ENCODE measurements at places on chromosomes 5 and 9.

GRCh38 chr5:31449962-31450361 lies 81.9 kb downstream of the DROSHA start:
- no peak for DNase-seq

DNA sequence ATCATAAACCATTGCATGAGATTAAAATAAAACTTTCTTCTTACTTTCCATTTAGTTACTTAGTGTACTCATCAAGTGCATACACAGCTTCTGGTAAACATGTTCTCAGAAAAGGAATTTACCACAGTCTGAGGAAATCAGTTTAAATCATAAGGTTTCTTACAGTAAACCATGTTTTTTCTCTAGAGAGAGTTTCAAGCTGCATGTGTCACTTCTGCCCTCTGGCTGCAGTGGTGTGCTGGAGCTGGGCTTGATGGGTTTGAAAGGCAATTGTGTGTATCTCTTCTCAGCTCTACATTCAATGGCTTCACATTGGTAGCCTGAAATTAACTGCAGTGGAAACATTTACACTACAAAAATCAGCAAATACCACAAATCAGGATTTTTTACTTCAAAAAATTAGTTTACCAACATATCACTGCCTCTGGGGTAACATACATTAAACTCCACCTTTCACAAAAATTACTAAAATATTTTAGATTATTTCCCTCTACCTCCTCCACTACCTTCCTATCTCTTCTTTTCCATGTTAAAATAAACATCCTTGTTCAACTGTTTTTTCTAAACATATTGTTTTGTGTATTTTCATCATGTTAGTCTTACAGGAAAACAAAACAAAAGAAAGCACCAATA lies 414.3 kb downstream of the ANXA1 start:
- no peak for DNase-seq

DNA sequence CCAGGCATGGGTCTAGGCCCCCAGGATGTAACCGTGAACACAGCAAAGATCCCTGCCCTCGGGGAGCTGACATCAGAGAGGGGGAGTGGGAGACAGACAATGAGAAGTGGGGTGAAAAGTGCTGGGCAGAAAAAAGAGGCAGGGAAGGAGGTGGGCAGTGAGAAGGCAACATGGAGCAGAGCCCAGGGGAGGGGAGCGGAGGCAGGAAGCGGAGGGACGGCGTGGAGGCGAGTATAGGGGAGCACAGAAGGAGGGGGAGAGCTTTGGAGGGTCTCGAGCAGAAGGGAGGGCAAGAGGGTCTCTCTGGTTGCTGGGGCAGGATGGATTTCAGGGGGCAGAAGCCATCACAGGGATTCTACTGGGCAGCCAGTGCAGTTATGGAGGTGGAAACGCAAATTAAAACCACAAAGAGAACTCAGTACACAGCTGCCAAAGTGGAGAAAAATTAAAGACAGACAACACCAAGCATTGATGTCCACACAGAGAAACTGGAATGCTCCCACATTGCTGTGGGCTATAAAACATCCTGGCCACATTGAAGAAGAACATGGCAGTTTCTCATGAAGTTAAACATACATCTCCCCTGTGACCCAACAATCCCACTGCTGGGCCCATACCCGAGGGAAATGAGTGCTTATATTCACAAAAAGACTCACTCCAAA lies 21.1 kb upstream of the LAMC3 start:
- DNase-seq, result no peak

GRCh38 chr9:72596451-72597180 lies 75.2 kb downstream of the TMC1 start:
- DNase-seq, result no peak

GRCh38 chr5:83827111-83827557 lies 106.5 kb upstream of the HAPLN1 start:
- no peak for DNase-seq

DNA sequence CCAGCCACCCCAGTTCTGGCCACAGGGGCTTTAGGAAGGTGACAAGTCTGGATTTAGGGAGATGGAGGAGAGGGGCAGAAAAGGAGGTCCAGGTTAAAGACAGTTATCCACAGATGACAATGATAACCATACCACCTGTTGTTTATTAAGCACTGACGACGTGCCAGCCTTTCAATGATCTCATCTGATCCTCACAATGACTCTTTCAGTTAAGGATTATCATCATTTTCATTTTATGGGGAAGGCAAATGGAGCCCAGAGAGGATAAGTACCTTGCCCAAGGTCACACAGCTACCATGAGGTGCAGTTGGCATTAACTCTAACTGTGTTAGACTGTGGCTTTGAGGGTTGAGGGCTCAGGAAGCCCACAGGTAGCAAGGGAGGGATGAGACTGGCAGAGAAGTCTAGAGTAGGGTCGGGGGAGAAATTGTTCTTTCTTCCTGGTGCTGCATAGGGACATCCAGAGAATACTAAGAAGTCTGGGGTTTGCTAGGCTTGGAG lies 21.5 kb upstream of the JADE2 start:
- no peak for DNase-seq

GRCh38 chr9:6852243-6852963 lies 94.6 kb downstream of the KDM4C start:
- DNase-seq, result no peak

DNA sequence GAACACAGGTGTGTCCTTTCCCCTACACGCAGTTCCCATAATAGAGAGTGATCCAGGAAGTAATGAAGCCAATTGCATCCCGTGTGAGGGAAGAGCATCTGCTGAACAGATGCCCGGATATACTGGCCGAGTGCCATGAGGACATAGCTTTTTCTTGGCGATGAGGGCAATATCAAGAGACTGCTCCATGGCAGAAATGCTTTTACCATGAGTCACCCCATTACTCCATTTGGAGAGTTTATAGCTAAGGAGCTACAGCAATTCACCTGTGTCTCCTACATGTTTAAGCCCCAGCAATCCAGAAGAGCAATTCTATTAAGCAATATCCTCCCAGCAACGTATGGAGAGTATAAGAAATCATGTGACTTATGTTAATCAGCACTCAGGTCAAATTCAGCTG lies 222.0 kb upstream of the KLF4 start:
- no peak for DNase-seq

- no peak for DNase-seq
Measured at GRCh38 chr5:165565911-165566310, 2060.5 kb downstream of the MAT2B start.

- DNase-seq, result no peak
Measured at GRCh38 chr5:6493681-6494454, 45.2 kb downstream of the UBE2QL1 start.

DNA sequence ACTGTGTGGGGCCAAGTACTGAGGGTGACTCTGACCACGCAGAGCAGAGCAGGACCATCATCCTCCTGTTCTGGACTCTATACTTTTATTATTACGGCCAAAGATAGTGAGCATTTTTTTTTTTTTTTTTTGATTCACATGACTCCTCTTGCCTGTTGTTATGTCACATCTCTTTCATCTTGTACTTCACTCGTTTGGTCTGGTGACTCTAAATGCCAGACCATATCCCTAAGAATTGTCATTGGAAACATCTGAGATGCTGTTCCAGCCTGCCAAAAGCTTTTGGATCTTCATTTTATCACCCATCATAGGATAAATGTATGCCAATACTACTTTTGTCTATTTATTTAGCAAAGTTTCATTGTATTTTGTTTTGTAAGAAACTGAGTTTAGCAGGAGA lies 168.2 kb upstream of the RAI14 start:
- no peak for DNase-seq

DNA sequence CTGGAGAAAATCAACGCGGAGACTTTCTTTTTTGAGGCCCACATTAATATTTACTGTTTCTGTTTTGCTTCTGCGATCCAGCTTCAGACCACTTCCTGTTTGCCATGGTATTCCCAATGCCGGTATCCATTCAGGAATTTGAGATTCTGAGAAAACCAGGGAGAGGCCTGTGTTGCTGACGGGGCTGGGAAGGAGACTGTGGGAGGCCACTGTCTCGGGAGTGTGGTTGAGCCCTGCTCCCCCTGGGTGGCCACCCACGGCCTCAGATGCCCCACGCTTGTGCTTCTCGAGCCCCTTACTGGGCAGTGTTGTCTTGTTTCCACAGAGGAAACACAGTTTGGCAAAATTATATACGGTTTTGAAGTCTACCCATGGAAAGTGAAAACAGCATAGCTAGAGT lies 403.6 kb upstream of the IRX2 start:
- no peak for DNase-seq

- no peak for DNase-seq
Measured at GRCh38 chr5:156052656-156053055, 274.3 kb upstream of the SGCD start.

- no peak for DNase-seq
Measured at GRCh38 chr9:127537792-127538191, 74.3 kb upstream of the STXBP1 start.

DNA sequence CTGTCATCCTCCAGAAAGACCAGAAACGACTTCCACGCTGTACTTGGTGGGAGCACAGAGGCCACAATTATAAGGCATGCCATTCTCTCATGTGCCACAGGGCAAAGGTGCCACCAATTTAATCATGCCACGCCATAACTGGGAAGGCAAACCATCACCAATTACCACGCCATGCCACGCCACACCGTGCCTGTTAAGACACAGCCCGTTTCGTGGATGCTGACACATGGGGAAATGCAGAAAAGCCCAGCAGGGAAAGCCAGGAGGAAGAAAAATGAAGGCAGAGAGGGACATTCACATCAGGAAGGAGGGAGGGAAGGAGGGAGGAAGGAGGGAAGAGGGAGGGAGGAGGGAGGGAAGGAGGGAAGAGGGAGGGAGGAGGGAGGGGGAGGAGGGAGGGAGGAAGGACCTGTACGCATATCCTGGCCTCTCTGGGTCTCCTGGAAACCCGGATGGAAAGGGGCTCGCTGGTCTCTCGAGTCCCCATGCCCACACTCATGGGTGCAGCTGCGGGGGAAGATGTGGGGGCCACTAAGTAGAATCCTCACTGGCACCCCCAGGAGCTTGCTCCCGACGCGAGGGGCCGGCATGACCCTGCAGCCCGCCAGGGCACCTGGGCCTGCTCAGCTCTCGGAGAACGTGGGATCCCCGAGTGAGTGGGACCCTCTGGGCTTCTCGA lies 61.7 kb upstream of the UBAC1 start:
- no peak for DNase-seq

DNA sequence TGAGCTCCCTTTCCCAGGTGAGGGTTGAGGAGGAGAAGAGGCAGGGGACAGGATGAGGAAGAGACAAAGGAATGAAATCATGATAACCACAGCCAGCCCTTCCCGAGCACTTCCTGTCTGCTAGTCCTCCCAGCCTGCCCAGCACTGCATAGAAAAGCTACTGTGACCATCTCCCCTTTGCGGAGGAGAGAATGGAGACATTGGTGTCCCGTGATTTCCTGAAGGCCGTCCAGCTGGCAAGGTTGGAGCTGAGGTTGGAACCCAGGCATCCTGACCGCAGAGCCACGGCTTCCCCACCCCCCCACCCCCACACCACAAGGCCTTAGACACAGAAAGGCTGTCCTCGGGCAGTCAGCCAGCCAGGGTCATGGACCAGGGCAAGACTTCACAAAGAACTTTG lies 131.1 kb upstream of the ICE1 start:
- DNase-seq, result no peak

- DNase-seq, result no peak
Measured at GRCh38 chr9:34271265-34272006, 57.6 kb downstream of the KIF24 start.

- no peak for DNase-seq
Measured at GRCh38 chr5:94396687-94397086, 221.7 kb downstream of the KIAA0825 start.

DNA sequence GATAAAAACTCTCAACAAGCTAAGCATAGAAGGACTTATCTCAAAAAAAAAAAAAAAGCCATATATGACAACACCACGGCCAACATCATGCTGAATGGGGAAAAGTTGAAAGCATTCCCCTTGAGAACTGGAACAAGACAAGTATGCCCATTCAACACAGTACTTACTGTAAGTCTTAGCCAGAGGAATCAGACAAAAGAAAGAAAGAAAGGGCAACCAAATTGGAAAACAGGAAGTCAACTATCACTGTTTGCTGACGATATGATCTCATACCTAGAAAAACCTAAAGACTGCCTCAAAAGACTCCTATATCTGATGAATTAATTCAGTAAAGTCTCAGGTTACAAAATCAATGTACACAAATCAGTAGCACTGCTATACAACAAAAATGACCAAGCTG lies 24.6 kb upstream of the PTGER4 start:
- DNase-seq, result no peak

- no peak for DNase-seq
Measured at GRCh38 chr9:114287001-114287762, 35.7 kb upstream of the ORM1 start.

GRCh38 chr5:38905516-38905915 lies 59.7 kb downstream of the OSMR start:
- DNase-seq, result no peak

GRCh38 chr5:93164690-93165089 lies 416.3 kb downstream of the NR2F1-AS1 start:
- no peak for DNase-seq

GRCh38 chr5:68002836-68003235 lies 212.7 kb upstream of the PIK3R1 start:
- no peak for DNase-seq

- no peak for DNase-seq
Measured at GRCh38 chr5:32190095-32190494, 16.0 kb upstream of the GOLPH3 start.

DNA sequence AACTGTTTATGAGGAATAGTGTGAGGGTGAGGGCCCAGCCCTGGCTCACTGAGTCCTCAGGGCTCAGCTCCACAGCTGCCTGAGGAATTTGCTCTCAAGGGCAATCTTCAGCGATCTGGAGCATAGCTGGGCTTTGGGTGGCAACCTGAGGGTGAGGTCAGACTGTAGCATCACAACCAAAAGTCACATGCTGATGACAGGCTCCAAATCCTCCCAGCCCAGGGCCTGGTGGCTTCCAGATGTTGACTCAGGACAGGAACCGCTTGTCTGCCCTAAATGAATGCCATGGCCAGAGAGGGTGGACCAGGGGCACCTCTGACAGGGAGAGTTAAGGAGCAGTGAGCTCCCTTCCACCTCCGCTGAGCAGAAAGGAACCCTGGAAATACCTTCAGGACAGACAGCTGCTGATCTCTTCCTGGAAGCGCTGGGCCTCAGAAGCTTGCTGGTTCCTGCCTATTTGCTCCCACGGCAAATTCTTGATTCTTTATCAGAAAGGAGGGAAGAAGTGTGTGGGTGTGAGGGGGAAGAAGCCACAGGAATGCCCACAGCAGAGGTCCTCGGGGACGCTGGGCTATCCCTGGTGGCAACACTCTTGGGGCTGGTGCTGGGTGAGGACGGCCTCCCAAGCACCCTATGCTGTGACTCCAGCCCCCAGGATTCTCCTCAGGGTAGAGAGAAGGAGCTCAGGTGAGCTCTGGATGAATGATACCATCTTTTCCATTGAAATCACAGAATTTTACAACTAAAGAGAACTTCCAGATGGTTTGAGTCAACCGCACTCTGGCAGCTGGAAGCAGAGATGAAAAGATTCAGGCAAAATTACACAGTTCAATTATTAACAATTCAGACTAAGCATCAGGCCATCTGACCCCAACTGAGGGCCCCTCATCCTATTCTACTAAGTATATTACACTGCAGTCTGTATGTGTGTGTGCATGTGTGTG lies 13.8 kb upstream of the CTSL start:
- no peak for DNase-seq

DNA sequence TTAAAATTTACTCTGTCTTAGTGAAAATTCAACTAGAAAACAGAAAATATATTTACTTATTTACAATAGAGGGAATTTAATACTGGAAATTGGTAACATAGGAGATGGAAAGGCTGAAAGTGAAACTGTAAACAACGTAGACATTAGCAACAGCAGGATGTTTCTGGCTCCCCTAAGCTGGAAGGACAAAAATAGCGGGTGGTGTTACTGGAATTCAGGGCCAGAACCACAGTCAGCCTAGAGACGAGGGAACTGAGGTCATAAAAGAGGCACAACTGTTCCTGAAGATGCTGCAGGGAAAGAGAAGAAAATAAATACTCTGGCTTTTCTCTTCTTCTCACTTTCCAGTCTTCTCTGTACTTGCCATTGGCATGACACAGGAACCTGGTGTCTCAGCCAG lies 80.4 kb upstream of the NIPBL start:
- no peak for DNase-seq
